ENCODE measurements at places on chromosomes 5 and 9. TPM values are rescaled to one million over a fixed set of nuclear protein-coding genes. Genes with fewer than 3 reads are reported as not detected.

Gene PRELID2
- 23.0 TPM for total RNA-seq

Gene NKD2
- 52.8 TPM for total RNA-seq

Gene OTULINL
- total RNA-seq = 3.0 TPM

Gene SPINK7
- total RNA-seq = not detected

Gene TMEM174
- not detected for total RNA-seq

Gene FCN1
- total RNA-seq = not detected

DNA sequence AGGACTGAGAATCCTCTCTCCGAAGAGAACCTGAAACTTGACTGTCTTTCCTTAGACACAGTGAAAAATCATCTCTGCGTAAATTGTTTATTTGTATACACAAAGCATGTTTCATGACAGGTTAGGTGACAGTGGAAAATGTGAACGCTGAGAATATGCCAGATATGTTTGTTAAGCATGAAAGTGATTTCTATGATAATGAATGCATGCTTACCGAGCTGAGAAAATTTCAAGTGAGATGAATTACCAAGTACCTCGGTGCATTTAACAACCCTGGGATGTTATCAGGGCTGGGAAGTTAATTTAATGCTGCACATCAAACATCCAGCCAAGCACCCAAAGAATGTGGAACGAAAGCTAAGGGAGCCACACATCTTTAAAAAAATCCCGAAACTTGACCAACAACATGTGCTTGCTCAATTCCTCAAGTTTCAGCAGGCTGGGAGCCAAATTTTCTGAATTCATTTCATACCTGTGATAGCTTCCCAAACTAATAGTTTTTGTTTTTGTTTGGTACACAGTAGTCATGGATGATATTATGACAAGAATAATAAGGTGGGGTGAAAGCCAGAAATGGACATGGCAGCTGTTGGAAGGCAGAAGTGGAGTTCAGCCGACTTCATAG lies 336.9 kb downstream of the ARHGEF28 start:
- no peak for DNase-seq

GRCh38 chr9:131273856-131274673 lies 2.2 kb downstream of the FAM78A start:
- no peak for DNase-seq

- no peak for DNase-seq
Measured at GRCh38 chr9:6271508-6272228, 56.1 kb downstream of the IL33 start.

GRCh38 chr9:36191686-36192085 lies 965 bp downstream of the CLTA start:
- no peak for DNase-seq

GRCh38 chr5:31757806-31758205 lies 118.9 kb downstream of the PDZD2 start:
- no peak for DNase-seq

GRCh38 chr9:85600675-85601263 lies 141.0 kb downstream of the AGTPBP1 start:
- no peak for DNase-seq

DNA sequence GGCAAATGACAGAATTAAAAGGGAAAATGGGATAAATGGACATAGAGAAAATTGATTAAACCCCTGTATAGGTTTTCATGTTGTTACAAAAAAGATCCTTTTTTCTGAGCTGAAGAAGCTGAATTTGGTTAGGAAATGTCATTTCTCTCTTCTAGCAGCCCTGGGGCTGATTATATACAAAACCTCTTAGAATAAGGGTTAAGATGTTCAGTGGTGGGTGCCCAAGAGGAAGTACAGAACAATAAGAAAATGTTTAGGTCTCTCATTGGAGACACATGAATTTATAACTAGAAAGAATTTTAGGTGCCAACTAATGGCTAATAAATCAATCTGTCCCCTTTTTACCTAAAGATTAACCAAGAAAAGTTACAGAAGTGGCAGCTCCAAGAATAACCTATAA lies 14.2 kb downstream of the ABHD17B start:
- no peak for DNase-seq

- no peak for DNase-seq
Measured at GRCh38 chr9:22105005-22105722, 96.1 kb upstream of the CDKN2B start.

DNA sequence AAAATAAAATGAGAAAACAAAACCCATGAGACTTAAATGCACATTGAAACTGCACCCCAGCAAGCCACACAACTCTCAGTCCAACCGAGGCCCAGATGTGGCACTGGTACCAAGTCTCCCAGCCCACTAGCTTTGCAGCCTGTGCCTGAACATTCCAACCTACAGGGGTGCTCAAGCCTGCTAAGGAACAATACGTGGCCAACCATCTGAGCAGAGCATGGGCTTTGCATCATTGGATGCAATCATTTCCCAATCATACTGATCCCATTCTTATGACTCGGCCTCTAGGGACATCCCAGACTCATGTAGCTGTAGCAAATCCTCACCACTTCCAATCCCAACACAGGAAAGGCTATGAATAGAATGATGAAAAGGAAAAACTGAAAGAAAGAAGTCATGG lies 297.2 kb downstream of the SPOCK1 start:
- no peak for DNase-seq

GRCh38 chr9:106874031-106874430 lies 11.1 kb downstream of the ZNF462 start:
- no peak for DNase-seq

GRCh38 chr5:145925353-145925752 lies 11.0 kb upstream of the SH3RF2 start:
- no peak for DNase-seq

GRCh38 chr5:140630292-140631035 lies 2.5 kb downstream of the CD14 start:
- DNase-seq = no peak

DNA sequence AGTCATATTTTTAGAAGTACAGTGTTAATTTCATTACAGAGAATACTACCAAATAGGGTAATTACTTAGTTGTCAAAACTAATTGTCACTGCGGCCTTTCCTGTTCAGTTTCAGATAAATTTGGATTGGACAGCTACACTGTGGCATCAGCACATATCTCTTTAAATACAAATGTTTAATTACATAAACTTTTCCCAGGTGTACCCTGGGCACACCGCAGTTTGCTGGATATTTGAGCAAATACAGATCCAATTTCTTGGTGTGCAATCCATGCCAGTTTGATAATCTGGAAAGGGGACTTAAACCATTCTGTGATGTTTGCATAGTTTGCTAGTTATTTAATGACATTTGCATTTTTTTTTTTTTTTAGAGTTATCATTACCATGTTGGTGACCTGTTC lies 10.8 kb downstream of the ATP6V0E1 start:
- DNase-seq = no peak
